ENCODE measurements at places on chromosomes 3 and 15. TPM values are rescaled to one million over a fixed set of nuclear protein-coding genes. Genes with fewer than 3 reads are reported as not detected.

The SERPINI2 gene
- total RNA-seq, result not detected

The TAGLN3 gene
- total RNA-seq, result not detected

The TEX9 gene
- 0.63 TPM for total RNA-seq

The DNAJA4 gene
- total RNA-seq, result 7.3 TPM

The EIF2A gene
- 140 TPM for total RNA-seq

The PARP9 gene
- 16.8 TPM for total RNA-seq

The PRKCD gene
- 2.8 TPM for total RNA-seq

The STRIT1 gene
- not detected for total RNA-seq

The ADAMTS17 gene
- not detected for total RNA-seq

The ZDHHC19 gene
- not detected for total RNA-seq

The SAMMSON gene
- total RNA-seq, result not detected

The CHRNA7 gene
- total RNA-seq, result 1.1 TPM

The SPCS1 gene
- 25.7 TPM for total RNA-seq

The AMOTL2 gene
- 145 TPM for total RNA-seq

The ITGA11 gene
- total RNA-seq, result 1.6 TPM

The NEK11 gene
- total RNA-seq, result 1.9 TPM

The ACKR2 gene
- 0.16 TPM for total RNA-seq

The C3orf33 gene
- total RNA-seq, result 0.65 TPM

All from bladder microvascular endothelial cell (primary cell).